ENCODE measurements at places on chromosomes 13 and 19.
A peak's percentile ranks its signal among the peaks of the same experiment; 100 is the strongest.

DNA sequence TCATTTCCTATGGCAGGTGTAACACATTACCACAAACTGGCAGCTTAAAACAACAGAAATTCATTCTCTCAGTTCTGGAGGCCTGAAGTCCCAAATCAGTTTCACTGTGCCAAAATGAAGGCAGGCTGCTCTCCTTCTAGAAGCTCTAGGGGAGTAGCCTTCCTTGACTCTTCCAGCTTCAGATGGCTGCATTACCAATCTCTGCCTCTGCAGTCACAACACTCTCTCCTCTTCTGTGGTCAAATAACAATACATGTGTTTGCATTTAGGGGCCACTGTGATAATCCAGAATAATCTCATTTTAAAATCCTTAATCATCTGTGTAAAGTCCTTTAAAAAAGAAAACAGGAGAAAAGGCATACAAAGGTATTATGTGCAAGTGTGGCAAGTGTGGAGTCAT is 7.8 kb downstream of the DIAPH3 start:
- no peak for DNase-seq

GRCh38 chr13:59279576-59279975 is 884.2 kb downstream of the DIAPH3 start:
- DNase-seq = no peak

GRCh38 chr19:45444318-45445041 is 20.8 kb upstream of the ERCC1 start:
- DNase-seq = peak; percentile 64

- DNase-seq = no peak
These were observed 48.5 kb downstream of the GNG7 start for GRCh38 chr19:2653710-2654707.

DNA sequence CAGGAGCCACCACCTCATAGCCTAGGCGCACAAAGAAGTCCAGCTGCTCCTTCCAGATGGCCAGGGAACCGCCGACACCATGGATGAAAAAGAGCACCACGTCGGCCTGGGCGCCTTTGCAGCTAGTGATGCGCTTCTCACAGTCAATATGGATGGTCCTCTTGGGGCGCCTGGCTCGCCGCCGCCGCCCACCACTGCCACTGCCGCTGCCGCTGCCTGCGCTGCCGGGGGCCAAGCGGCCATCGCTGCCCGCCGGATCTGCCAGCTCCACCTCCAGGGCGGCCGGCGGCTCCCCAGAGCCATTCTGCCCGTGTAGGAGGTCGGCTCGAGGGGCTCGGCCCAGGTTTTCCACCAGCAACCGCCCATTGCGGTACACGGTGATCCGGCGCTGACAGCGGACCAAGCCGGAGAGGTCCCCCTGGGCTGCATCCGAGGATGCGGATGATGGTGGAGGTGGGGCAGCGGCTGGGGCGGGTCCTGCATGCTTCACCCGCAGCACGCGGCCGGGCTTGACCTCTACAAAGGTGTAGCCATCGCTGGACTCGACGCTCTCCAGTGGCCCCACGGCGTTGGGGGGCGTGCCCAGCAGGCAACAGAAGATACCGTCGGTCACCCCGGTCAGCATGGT is 2.1 kb downstream of the ABHD8 start:
- DNase-seq = no peak

GRCh38 chr13:32938907-32939306 is 77.3 kb upstream of the KL start:
- no peak for DNase-seq

- no peak for DNase-seq
These were observed 411.2 kb downstream of the KCTD12 start for GRCh38 chr13:76474966-76475365.

- DNase-seq = no peak
These were observed 3.5 kb downstream of the SSBP4 start for GRCh38 chr19:18422530-18423191.

DNA sequence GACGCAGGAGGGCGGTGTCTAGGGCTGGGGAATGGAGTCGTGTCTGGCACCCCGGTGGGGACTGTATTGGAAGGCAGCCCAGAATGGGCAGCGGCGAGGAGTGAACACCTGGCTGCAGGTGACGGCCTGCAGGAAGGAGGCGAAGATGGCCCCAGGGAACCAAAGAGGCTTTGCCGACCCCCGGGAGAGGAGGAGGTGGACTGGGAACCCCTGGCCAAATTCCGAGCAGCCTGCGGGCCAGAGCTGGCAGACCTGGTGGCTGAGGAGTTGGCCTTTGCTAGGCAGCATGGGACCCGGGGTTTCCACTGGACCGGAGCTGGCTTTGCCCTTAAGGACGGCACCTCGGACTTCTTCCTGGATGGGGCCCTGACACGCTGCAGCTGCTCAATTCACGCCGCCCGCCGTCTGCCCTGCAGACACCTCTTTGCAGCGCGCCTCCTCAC is 25.9 kb downstream of the ZSWIM9 start:
- no peak for DNase-seq

- DNase-seq = no peak
These were observed 799.7 kb upstream of the SPRY2 start for GRCh38 chr13:81140675-81141074.

- DNase-seq = no peak
These were observed 70.2 kb downstream of the COL4A2 start for GRCh38 chr13:110377178-110377825.

- no peak for DNase-seq
These were observed 12.0 kb downstream of the B3GNT8 start for GRCh38 chr19:41415154-41415571.

DNA sequence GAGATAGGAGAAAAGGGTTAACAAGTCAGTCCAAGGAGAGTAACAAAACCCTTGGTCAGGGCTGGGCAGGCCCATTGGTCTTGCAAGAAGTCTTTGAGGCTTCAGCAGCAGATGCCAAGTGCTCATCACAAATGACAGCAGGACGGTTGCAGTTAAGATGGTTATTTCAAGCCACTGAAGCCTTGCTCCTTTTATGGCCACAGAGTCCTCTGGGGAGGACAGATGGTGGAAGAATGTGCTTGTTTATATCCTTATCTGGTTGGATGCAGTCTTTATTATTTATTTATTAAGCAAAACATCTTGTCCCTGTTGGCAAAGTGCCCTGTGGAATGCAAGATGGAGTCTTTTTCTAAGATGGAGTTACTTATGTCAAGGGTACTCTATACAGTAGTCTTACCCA is 19.2 kb upstream of the ZNF331 start:
- no peak for DNase-seq

- no peak for DNase-seq
These were observed 17.0 kb downstream of the ZFP82 start for GRCh38 chr19:36401475-36401874.

DNA sequence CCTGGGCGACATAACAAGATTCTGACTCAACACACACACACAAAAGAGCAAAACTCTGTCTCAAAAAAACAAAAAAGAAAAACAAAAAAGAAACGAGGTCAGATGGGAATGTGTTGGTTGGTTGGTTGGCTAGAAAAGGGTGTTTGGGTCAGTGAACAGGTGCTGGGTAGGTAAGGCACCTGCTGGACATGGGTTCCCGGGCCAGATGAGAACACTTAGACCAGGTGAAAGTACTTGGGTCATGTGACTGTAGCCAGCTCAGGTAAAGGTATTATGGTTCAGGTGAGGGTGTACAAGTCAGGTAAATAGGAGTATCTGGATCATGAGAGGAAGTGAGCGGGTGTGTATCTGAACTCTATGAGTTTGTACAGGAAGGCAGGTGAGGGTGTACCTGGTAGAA is 14.5 kb upstream of the ZNF414 start:
- DNase-seq = no peak

DNA sequence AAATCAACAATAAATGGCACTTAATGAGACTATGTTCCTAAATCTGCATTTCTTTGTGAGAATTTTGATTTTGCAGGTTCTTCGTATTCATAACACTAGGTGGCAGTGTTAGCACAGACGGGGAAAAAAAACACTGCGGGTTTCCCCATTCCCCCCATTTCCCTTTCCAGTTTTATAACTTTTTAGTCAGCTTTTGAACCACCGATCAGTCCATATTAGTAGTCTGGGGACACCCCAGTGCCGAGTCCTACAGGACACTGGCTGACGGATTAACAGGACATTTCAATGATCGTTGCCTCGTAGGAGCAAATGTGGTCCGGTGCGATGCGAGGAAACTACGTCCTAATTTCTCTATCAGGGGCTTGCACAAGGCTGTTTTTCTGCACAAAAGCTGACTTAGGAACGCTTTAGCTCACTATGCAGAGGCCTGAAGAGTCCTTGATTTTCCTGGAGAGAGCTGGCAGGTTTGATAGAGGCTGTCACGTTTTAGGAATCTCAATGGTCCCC is 234.3 kb downstream of the LMO7 start:
- no peak for DNase-seq

DNA sequence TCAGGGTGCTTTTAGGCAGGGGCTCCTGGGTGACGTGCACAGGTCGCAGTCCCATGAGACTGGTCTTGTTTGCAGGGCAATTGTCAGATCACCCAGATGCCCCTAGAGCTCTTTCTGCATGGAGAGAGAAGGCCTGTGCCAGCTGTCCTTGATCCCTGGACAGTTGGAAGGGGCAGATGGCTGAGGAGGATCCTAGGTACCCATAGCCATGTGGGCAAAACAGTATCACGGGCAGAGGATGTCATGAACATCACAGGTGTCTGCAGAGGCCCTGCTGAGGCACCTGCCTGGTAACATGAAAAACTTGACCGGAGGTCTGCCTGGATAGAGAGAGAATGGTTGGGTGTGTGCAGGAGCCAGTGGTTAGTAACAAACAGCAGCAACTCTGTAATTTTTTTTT is 99.3 kb downstream of the ZNF536 start:
- DNase-seq = no peak

GRCh38 chr13:25966086-25966485 is 85.7 kb downstream of the SHISA2 start:
- no peak for DNase-seq

- DNase-seq = no peak
These were observed 1.5 kb downstream of the PDS5B start for GRCh38 chr13:32587811-32588170.

DNA sequence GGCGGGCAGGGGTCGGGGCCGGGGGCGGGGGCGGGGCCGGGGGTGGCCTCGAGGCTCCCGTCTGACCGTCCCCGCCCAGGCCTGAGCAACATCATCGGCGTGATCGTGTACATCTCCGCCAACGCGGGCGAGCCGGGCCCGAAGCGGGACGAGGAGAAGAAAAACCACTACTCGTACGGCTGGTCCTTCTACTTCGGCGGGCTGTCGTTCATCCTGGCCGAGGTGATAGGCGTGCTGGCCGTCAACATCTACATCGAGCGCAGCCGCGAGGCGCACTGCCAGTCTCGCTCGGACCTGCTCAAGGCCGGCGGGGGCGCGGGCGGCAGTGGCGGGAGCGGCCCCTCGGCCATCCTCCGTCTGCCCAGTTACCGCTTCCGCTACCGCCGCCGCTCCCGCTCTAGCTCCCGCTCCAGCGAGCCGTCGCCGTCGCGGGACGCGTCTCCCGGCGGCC is 9.4 kb upstream of the CACNG6 start:
- DNase-seq = no peak

- no peak for DNase-seq
These were observed 4.8 kb upstream of the OXGR1 start for GRCh38 chr13:96999091-96999490.

DNA sequence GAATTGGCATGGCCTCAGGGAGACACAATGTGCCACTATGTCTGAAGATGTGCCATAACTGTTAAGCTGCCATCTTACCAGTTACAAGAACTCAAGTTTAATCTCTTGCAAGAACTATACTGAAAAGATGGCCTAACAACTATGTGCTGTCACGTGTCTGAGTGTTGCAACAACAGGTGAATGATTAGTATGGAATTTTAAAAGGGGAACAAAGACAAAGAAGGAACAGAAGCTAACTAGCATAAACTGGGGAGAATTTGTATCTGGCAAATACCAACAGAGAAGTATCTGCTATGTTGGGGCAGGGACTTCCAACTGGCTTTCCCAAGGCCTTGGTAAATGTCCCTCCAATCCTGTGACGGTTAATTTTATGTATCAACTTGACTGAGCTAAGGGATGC is 11.5 kb upstream of the ACOD1 start:
- DNase-seq = no peak

DNA sequence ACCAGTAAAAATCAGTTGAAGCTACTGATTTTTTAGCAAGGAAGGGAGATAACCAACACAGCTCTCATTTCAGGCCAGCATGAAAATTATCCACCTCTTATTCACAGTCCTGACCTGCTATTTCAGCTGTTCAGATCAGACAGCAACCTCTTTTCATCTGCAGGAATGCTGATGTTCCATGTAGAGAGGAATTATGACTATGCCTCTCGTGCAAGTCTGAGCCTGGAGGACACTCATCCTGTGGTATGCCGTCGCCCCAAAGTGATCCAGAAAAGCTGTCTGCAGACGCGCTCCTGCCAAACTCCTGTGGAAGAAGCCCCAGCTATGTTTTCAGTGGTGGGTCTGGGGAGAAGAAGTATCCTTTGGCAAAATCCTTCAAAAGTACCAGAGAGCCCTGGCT is 563.5 kb upstream of the SLITRK1 start:
- DNase-seq = no peak

- no peak for DNase-seq
These were observed 2465.1 kb upstream of the PCDH20 start for GRCh38 chr13:63880705-63881104.

- no peak for DNase-seq
These were observed 25.0 kb downstream of the AP2S1 start for GRCh38 chr19:46825731-46826055.

DNA sequence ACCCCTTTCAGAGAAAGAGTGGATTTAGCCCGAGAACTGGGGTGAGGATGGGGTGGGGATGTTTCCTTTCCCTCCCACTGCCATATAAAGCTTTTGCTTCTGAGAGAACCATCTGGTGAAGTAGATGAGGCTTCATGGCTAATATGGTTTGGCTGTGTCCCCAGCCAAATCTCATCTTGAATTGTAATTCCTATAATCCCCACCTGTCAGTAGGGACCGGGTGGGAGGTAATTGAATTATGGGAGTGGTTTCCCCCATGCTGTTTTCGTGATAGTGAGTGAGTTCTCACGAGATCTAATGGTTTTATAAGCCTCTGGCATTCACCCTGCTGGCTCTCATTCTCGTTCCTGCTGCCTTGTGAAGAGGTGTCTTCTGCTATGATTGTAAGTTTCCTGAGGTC is 270.9 kb downstream of the LMO7 start:
- no peak for DNase-seq

- DNase-seq = peak; percentile 18
These were observed 32.7 kb downstream of the KDM4B start for GRCh38 chr19:5001615-5002014.

GRCh38 chr13:96053003-96053703 is at the start of gene UGGT2:
TSS of gene UGGT2 (minus strand) at chr13:96053401. CDS start at chr13:96053312, 89 bp downstream.
- no peak for DNase-seq

- no peak for DNase-seq
These were observed 498.6 kb downstream of the EFNB2 start for GRCh38 chr13:106036870-106037269.

GRCh38 chr13:21012211-21012610 is 49.2 kb downstream of the LATS2 start:
- DNase-seq = no peak

DNA sequence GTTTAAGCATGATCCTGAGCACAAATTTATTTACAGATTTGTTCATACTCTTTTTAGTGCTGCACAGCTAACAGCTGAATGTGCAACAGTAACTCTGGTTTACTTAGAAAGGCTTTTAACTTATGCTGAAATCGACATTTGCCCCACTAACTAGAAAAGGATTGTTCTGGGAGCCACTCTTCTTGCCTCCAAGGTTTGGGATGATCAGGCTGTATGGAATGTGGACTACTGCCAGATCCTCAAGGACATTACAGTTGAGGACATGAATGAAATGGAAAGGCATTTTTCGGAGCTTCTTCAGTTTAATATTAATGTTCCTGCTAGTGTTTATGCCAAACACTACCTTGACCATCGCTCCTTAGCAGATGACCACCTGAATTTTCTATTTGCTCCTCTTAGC is 16.0 kb downstream of the ZNF100 start:
- DNase-seq = no peak

Measured in stimulated activated CD4-positive, alpha-beta T cell treated with anti-CD3 and anti-CD28 coated beads, Interleukin-15, amount 100 ng/mL, for 1 hour (primary cell).